ENCODE measurements at places on chromosomes 4 and X.

DNA sequence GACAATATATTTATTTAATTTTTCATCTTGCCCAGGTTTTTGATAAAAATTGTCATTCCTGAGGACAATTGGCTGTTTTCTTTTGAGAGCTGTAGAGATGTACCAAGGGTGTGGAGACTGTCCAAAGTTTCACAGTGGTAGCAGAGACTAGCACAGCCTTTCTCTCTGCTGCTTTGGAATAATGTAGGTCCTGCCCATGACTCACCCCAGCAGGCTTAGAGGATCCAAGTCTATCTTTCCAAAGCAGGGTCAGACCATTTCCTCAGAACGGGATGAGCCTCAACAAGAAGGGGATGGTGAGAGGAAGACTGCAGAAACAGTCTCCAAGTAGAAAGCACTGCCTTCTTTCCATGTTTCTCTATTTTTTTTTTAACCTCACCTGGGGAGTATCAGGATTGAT is 131.5 kb upstream of the RPL34 start:
- peak; percentile 9 for DNase-seq

- DNase-seq, result peak; percentile 50
Measured at GRCh38 chr4:55001538-55001937, 123.9 kb downstream of the KDR start.

DNA sequence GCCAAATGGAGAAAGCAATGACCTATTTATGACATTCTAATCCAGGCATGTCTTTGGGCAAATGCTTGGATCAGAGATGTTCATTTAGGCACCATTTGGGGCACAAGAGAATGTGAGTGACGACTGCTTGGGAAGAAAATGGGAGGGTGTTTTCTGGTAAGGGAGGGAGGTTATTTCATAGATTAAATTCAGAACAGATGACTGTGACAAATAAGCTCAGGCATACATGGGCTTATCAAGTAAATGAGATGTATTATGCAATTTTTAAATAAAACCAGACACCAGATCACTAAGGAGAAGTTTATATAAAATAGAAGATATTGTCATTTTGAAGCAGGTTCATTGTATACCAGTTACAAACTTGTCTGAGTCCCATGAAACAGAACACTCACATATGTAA is 71.4 kb upstream of the UGT8 start:
- DNase-seq, result no peak

- DNase-seq, result no peak
Measured at GRCh38 chr4:183435803-183436202, 8.6 kb upstream of the CDKN2AIP start.

GRCh38 chrX:109190542-109190941 is 291.3 kb downstream of the GUCY2F start:
- no peak for DNase-seq

GRCh38 chr4:8205241-8205707 is 6.2 kb downstream of the SH3TC1 start:
- DNase-seq, result no peak

DNA sequence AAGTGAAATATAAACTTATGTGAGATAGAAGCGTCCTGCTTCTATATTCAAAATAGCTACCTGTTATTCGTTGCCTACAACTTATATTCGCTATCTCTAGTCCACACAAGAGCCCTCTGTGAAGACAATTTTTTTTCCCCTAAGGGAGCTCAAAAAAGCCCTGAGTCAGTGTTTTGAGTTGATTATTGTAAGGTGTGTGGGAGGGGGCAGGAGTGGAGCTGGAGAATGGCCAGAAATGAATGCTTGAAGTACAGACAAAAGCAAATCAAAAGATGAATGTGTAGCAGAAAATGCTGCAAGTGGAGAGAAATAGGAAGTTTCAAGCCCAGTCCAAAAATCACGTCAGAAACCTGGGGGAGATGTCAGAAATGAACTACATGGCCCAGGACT is 655.0 kb upstream of the LCORL start:
- DNase-seq, result no peak

- DNase-seq, result no peak
Measured at GRCh38 chr4:120821977-120822376, 100.5 kb downstream of the PRDM5 start.

- no peak for DNase-seq
Measured at GRCh38 chr4:81436941-81437574, 34.6 kb downstream of the RASGEF1B start.

DNA sequence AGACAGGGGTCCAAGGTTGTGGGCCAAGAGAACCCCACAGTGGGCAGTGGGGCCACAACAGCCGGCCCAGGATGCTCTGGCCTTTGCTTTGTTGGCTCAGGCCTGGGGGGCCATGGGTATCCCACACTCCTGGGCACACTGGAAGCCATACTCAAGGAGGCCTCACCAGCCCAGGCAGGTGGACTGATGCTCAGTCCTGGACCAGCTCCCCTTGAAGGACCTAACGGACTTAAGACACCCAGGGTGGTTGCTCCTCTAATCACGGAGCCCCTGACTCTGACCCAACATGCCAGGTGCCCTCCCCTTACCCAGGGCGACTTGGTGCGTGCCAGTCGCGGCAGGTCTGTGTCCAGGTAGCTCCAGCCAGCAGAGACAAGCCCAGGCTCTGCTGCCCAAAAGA is 50.8 kb downstream of the ZFYVE28 start:
- no peak for DNase-seq

DNA sequence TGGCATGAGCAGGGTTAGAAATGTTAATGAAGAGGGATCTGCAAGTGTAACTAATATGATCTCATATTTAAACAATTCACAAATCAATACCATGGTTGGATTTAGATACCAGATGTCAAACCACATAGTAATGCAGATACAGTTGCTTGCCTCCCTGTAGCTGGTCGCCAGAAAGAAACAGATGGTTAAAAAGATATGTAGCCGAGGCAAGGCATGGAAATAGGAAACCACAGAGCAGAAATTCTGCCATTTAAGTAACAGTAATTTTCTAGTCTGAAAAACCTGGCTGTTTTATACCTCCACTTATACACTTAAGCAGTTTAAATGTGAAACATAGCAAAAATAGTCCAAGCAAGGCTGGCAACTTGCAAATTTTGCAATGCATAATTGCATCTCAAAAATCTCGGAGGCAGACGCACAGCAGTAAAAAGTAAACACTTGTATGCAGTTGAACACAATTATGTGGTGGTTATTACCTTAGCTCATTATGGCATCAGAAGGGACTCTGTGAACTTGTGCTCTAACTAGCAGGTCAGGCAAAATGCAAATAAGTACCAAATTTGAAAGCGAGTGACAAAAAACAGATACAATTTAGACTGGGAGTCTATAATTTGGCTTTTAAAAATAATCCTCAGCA is 126.8 kb downstream of the NAA11 start:
- DNase-seq, result no peak

GRCh38 chr4:2462992-2463762 is 5.7 kb upstream of the RNF4 start:
- DNase-seq, result no peak

- DNase-seq, result no peak
Measured at GRCh38 chr4:72255269-72255668, 223.5 kb downstream of the NPFFR2 start.

GRCh38 chr4:149781150-149781549 is 34.5 kb downstream of the IQCM start:
- DNase-seq, result peak; percentile 85

DNA sequence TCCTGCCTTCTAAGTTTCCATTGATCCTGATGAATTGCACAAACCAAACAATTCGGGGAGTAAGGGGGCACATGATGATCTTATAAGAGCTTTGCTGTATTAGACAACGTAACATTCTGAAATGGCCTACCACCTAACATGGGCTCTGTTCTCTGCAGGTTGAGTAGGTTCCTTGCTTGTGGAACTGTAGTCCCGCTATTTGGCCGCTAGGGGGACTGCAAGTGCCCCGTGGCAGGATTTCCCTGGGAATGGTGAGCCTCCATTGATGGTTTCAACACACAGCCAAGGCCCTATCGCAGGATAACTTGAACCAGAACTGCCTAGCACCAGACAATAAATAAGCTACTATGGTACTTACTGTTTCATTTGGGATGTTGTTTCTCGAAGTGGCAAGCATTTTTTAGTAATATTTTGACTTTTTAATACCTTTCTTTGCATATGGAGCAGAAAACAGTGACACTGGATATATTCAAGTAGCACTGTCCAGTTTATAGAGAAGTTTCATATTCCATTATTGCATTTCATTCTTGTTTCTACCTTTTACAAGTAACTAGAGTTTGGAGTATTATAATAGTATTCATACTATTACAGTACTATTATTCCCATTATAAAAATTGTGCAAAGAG is 11.9 kb downstream of the AR start:
- peak; percentile 40 for DNase-seq

- DNase-seq, result no peak
Measured at GRCh38 chr4:122041312-122041711, 89.5 kb upstream of the TRPC3 start.

GRCh38 chrX:55451626-55451989 is 319 bp upstream of the MAGEH1 start:
- no peak for DNase-seq

- no peak for DNase-seq
Measured at GRCh38 chr4:45370408-45370807, 644.1 kb upstream of the GNPDA2 start.

GRCh38 chr4:184860018-184860779 is 34.4 kb upstream of the ACSL1 start:
- no peak for DNase-seq

GRCh38 chrX:14062524-14062923 is 32.8 kb upstream of the GEMIN8 start:
- DNase-seq, result no peak

- no peak for DNase-seq
Measured at GRCh38 chrX:117641913-117642656, 474.5 kb downstream of the KLHL13 start.

GRCh38 chr4:179447308-179447707 is 2005.1 kb upstream of the AGA start:
- no peak for DNase-seq

DNA sequence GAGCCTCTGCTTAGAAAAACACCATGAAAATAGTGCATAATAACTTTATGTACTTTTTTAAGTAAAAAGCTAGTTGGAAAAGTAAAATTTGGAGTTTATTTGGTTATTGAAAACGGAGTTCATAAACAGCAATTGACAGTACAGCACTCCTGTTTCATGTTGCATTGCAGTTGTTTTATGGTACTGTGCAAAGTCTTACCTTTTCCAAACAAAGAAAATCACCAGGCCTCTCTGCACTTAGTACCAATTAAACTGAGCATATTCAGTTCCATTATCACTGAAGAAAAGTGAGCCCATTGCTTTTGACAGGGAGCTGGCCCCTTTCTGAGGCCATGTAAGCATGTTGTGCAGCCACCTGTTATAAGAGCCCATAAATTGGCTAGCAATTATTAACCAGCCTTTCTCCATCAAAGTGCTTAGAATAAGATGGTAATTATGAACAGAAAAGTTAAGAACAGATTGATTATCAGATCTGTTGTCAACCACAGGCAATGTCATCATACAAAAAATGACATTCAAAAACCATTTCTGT is 376.6 kb upstream of the EMCN start:
- no peak for DNase-seq
